Naive thymus-derived CD8-positive, alpha-beta T cell (primary cell): ENCODE measurements at places on chromosomes 7 and 10.

GRCh38 chr7:94529516-94529915 is 19.9 kb downstream of the CASD1 start:
- no peak for DNase-seq

DNA sequence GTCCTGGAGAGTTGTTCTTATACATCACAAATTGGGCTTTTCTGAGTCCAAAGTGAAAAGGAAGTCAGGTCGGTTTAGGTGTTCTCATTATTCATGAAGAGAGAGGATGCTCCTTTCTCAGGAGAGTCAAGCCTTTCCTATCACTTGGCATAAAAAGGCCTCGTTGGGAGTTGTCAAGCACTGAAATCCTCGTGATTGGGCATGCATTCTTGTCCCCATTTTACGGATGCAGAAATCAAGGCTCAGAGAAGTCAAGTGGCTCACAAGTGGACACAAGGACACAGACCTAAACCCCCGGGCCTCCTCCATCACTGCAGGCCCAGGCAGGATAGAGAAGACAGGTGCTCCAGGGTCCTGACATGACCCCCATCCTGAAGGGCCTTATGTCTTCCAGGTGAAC is 8.5 kb downstream of the RBP3 start:
- DNase-seq = no peak

- DNase-seq = no peak
These were observed 140.5 kb downstream of the LRRC4 start for GRCh38 chr7:127890726-127891125.

DNA sequence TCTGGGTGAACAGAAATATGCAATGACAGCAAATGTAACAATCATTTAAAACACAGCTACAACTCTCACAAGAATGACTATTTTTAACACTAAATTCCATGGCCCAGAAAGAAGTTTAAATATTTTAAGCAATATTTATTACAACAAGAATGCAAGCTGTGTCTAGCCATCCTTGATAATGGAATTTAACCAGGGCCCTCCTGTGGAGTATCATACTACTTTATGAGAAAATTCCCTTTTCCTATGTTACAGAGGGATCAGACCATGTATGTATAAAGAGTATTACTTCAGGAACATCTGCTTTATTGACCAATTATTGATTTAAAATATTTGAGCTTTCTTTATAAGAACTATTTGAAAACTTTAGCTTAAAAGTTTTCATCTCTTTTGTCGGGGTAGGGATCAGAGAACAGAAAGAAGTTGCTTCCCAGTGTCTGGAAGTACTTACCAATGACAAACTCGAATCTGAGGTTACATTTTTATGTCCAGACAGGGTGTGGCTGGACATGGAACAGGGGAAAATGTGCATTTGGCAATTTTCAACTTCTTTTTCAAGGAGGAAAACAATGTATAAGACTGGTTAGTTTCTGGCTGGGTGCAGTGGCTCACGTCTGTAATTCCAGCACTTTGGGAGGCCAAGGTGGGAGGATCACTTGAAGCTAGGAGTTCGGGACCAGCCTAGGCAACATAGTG is 48.3 kb upstream of the NRBF2 start:
- no peak for DNase-seq

- no peak for DNase-seq
These were observed 233.9 kb downstream of the FANK1 start for GRCh38 chr10:126130271-126130710.

DNA sequence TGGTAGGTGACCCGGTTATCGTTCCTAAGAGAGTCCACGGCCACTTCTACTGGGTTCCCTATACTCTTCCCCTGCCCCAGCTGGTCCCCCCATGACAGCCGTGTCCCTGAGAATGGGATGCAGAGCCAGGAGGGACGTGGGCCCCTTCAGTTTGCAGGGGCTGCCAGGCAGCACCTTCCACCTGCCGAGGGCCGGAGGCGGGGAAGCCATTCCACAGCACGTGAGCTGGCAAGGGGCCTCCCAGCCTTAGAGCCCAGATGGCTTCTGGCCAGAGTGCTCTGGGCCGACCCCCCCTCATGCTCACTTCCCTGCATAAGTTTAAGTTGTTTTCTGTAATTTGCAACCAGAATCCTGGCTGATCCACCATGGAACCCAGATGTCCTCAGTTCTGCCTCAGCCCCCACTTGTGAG is 39.0 kb downstream of the DIP2C start:
- no peak for DNase-seq

DNA sequence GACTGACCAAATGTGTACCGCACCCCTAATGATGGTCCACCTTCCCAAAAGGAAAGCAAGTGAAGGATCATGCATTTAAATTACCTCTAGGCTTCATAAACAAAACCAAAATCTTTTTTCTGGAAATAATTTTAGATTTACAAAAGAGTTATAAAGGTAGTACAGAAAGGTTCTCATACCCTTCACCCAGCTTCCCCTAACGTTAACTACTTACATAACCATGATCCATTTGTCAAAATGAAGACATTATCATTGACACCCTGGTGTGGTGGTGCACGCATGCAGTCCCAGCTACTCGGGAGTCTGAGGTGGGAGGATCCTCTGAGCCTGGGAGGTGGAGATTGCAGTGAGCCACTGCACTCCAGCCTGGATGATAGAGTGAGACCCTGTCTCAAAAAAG is 75.1 kb upstream of the TCF7L2 start:
- DNase-seq = no peak

GRCh38 chr10:101354328-101355071 is 535 bp downstream of the BTRC start:
- DNase-seq = peak; percentile 39

DNA sequence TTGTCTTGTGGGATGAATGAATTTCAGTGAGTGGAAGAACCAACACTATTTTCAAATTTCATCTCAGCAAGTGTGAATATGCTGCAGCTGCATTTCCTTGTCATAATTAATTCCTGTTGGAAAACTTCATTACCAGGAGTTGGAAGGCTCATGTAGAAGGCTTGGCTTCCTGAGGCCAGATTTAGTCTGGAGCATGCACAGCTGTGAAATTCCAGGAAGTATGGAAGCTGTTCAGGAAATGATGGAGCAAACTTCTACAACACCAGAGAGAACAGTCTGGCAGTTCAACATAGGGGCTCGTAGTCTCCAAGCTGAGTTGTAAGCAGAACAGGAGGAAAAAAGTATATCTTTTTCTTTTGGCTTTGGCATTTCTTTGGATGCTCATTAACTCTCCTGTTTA is 1439.9 kb upstream of the CELF2 start:
- no peak for DNase-seq

GRCh38 chr7:74479961-74480829 is 26.5 kb downstream of the GTF2IRD1 start:
- no peak for DNase-seq

- DNase-seq = no peak
These were observed 31.3 kb downstream of the ANXA8 start for GRCh38 chr10:47452495-47453140.

DNA sequence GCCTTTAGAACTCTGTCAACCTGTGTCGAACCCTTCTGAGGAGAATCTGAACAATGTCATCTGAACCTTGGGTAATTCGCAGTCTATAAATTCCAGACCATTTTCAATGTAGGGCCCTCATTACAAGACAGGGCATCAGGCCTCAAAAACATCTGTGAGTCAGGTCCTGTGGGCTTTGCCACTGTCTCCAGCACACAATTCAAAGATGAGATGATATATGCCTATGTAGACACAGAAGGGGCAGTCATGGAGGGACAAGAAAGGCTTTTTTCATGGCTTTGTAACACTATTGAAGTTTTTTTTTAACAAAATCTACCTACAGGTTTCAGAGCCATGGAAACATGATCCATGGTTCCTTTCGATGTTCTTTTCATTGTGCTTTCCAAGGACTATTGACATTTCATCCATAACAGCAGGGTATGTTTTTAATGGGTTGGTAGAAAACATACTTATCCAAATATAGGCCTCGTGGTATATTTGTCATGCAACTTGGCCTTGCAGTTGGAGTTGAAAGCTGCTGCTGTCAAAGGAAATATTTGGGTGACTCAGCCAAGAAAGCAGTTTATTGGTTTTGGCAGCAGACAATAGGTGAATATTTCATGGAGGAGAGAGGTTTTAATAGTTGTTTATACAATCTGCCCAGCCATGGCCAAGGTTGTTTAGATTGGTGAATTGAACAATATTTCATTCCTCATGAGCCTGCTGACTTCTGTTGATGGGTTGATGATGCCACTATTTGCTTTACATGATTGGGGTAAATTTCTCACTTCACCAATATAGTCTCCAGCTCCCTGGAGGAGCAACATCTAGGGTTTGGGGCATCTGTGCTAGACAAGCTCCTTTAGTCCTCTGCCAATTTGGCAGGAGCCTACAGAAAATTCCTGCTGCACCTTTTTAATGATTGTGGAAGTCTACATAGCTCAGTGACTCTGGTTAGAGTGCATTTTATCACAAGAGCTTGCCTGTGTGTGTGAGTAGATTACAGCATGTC is 158.4 kb upstream of the TMEM72 start:
- DNase-seq = no peak

GRCh38 chr7:70790215-70791073 is 341.5 kb upstream of the GALNT17 start:
- DNase-seq = no peak

GRCh38 chr7:77288676-77289320 is 89.2 kb upstream of the FGL2 start:
- DNase-seq = no peak

GRCh38 chr10:95254629-95255028 is 36.2 kb downstream of the PDLIM1 start:
- no peak for DNase-seq

GRCh38 chr7:158655931-158656441 is 48.6 kb downstream of the NCAPG2 start:
- no peak for DNase-seq

GRCh38 chr10:80373502-80373901 is 16.9 kb downstream of the DYDC2 start:
- DNase-seq = no peak

DNA sequence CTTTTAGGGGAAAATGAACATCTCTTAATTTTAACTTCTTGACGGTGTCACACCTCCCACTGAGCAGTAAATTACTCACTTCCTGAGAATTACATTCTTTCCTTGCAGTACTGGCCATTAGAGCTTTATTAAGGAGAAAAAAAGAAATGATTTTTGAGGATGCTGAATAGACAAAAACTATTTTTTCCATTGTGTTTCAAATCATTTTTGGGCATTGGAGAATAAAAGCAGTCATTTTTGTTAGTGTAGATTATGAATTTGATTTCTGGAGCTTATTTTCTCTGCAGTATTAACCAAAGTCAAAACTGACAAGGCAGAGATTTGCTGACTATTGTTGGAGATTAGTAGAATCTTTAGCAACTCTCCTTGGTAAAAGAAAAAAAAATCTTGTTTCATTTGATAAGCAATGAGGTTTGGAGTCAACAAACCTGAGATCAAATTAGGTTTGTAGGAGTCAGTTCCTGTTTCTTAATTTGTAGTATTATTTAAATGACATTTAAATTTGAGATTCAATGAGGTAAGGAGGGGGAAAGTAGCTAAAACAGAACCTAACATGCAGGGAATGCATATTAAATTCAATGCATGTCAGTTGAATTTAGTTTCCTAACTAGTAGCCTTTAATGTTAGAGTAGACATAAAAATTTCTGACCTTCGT is 70.6 kb downstream of the AP3M1 start:
- DNase-seq = no peak

GRCh38 chr7:129479831-129480230 is 22.5 kb upstream of the SMKR1 start:
- DNase-seq = no peak

DNA sequence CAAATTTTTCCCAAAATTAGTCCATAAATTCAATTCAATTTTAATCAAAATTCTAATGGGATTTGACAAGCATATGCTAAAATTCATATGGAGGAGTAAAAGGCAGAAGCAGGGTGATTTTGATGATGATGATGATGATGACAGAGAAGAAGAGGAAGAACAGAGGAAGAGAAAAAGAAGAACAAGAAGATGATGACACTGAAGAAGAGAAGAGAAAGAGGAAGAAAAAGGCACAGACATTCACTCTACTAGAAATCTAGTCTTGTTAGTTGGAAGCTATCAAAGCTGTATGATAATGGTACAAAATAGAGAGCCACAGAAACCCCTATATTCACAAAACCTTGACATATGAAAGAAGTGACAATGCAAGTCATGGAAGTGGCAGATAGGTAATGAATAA is 157.9 kb downstream of the ELMO1 start:
- no peak for DNase-seq

DNA sequence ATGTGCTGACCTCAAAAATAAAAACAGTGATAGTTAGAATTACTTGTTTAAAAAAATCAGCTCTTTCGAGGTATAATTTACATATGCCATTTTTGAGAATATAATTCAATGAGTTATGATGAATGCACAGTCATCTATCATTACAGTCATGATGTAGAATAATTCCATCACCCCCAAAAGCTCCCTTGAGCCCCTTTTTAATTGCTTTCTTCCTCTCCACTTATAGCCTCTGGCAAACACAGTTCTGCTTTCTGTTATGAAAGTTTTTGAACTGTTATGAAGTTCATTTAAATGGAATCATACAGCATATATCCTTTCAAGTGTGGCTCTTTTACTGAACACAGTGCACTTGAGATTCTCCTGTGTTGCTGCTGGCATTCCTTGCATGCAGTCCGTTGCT is 41.4 kb downstream of the PRTFDC1 start:
- DNase-seq = no peak

GRCh38 chr10:63421591-63421990 is 44.2 kb downstream of the JMJD1C start:
- DNase-seq = peak; percentile 73

- peak; percentile 72 for DNase-seq
These were observed 20.3 kb upstream of the HECTD2 start for GRCh38 chr10:91389636-91390512.

DNA sequence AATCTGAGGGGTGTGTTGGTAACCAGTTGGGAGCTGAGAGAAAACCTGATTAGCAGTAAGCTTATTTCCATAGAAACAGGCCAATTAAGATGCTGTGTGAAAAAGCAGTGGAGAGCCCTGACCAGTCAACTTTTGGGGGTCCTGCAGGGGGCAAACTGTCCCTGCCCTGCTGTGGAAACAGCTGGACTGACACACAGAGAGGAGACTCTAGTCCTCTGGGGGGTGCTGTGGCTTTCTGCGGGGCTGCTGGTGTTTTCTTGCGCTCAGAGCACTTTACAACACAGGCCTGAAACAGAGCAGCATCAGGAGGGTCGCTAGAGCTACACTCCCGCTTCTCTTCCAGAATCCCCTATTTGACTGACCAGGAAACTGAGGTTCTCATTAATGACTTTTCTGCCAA is 546.9 kb upstream of the GALNT17 start:
- no peak for DNase-seq

GRCh38 chr7:74066626-74067025 is 17.0 kb upstream of the LIMK1 start:
- DNase-seq = no peak
